ENCODE measurements at places on chromosomes 3 and 15.

GRCh38 chr3:144332868-144333267, 361.2 kb downstream of the DIPK2A start:
- no peak for DNase-seq

DNA sequence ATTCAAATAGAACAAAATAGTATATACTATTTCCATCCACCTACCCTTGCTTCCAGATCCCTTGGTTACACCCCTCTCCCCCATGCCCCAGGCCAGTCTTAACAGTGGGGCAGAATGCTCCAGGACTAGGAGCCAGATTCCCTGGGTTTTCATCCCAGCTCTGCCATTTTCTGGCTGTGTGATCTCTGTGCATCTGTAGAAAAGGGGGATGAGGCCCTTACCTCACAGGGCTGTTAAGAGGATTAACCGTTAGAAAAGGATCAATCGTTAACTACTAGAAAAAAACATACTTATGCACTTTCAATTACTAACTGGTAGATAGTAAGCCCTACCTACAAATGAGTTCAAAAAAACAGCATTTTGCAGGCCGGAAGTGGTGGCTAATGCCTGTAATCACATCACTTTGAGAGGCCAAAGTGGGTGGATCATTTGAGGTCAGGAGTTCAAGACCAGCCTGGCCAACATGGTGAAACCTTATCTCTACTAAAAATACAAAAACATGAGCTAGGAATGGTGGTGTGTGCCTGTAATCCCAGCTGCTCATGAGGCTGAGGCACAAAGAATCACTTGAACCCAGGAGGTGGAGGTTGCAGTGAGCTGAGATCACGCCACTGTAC, 11.7 kb downstream of the EBLN2 start:
- DNase-seq = no peak

- DNase-seq = no peak
These were observed 15.9 kb downstream of the ATG7 start for GRCh38 chr3:11288021-11288491.

DNA sequence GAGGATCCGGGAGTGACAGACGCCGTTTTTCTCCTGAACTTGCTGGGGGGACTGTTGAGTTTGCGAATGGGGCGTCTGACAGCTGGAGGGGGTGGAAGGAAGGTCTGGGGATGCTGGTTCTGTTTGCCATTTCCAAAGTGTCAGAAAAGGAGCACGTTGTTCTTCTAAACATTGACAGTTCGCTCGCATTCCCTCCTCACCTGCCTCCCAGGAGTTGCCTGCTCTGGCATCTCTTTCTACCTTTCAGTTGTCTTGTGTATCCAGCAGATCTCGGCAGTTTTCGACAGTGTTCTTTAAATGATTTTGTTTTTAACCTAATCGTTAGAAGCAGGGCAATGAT, 829 bp downstream of the SELENOT start:
- DNase-seq = no peak
